Stimulated activated CD8-positive, alpha-beta memory T cell treated with anti-CD3 and anti-CD28 coated beads, Interleukin-2, amount 100 ng/mL, for 1 hour (primary cell): ENCODE measurements at places on chromosomes 13 and 19.

DNA sequence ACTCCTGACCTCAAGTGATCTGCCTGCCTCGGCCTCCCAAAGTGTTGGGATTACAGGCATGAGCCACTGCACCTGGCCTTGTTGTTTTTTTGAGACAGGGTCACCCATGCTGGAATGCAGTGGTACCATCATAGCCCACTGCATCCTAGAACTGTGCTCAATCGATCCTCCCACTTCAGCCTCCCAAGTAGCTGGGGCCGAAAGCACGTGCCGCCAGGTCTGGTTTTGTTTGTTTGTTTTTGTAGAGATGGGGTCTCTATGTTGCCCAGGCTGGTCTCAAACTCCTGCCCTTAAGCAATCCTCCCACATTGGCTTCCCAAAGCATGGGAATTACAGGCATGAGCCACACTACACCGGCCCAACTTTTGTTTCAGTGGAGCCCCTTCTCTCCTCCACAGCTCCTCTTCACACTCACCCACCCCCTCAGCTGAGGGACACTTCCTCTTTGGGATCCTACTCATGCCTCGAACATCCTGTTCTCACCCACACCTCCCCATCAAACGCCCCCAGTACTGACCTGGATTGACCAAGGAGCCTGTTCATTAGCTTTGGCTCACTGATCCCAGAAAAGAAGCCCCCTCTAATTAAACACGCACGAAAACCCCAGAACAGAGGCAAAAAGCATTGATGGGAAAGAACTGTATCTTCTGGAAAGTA is 12.8 kb upstream of the CERS4 start:
- no peak for DNase-seq

GRCh38 chr13:41546372-41547190 is 89.2 kb downstream of the RGCC start:
- no peak for DNase-seq

DNA sequence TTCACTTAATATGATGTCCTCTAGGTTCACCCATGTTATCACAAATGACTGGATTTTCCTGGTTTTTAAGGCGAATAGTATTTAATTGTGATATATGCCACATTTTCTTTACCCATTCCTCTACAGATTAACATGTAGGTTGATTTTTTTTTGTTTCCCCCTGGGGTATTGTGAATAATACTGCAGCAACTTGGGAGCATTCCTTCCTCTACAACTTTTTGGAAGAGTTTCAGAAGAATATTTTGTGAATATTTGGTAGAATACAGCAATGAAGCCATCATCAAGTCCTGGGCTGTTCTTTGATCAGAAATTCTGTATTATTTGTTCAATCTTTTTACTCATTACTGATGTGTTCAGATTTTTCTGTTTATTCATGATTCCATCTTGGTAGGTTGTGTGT is 5.6 kb upstream of the ZNF331 start:
- no peak for DNase-seq

DNA sequence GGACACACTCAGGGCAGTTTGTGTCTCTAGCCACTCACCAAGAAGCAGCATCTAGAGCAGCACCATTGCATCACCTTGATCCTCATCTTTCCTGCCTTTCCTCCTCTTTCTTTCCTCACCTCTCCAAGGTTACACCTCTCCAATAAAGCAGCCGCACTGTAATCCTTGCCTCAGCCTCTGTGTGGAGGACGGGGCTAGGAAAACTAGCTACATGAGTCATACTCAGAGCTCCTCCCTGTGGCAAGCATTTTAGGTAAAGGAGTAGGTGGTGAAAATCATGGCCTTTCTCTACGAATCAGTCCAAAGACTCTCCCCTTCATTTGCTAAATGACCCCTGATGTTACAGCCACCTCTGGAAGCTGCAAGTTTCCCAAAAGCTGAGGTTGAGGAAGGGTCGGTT is 108.9 kb downstream of the DNAJC15 start:
- no peak for DNase-seq

DNA sequence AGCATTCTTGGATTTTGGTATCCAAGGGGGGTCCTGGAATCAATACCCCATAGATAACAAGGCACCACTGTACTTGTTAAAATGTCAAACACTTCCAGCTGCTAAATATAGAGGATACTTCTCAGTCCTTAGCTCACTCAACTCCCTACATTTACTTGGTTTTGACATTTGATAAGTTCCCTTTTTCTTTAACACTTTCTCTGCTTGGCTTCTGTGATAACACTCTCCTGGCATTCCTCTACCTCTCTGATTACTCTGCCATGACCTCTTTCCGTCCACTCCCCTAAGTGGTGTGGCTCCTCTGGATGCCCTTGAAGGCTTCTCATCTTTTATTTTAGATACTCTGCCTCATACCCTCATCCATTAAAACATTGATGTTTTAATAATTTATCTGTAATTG is 65.2 kb downstream of the MICU2 start:
- no peak for DNase-seq

DNA sequence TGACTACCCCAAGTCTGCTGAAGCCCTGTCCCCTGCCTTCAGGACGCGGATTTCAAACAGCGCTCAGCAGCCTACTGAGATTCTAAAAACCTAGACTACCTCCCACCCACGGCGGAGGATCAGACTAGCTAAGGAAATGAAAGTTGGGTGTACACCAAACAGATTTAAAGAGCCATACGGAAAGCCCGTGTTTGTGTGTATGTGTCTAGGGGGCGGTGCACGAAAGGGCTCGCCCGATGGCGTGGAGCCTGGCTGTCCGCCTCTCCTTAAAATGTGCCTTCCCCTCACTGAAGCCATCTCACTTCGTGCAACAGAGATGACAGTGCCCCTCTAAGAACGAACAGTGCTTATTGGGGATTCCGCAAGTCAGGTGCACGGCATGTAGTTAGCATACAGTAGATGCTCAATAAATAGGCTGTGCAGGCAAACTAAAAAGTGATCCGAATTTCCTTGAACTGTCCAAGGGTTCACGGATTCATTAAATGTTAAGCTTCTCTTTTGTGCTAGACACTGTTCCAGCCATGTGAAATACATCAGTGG is 639 bp downstream of the LENG1 start:
- DNase-seq, result no peak
